ENCODE measurements at places on chromosomes 1 and 21.

- peak; percentile 14 for DNase-seq
Measured at GRCh38 chr1:229271448-229272159, 693 bp downstream of the RAB4A start.

- no peak for DNase-seq
Measured at GRCh38 chr1:239418681-239419080, 32.3 kb downstream of the CHRM3 start.

GRCh38 chr1:204435872-204436271 is 24.3 kb upstream of the PPP1R15B start:
- no peak for DNase-seq

DNA sequence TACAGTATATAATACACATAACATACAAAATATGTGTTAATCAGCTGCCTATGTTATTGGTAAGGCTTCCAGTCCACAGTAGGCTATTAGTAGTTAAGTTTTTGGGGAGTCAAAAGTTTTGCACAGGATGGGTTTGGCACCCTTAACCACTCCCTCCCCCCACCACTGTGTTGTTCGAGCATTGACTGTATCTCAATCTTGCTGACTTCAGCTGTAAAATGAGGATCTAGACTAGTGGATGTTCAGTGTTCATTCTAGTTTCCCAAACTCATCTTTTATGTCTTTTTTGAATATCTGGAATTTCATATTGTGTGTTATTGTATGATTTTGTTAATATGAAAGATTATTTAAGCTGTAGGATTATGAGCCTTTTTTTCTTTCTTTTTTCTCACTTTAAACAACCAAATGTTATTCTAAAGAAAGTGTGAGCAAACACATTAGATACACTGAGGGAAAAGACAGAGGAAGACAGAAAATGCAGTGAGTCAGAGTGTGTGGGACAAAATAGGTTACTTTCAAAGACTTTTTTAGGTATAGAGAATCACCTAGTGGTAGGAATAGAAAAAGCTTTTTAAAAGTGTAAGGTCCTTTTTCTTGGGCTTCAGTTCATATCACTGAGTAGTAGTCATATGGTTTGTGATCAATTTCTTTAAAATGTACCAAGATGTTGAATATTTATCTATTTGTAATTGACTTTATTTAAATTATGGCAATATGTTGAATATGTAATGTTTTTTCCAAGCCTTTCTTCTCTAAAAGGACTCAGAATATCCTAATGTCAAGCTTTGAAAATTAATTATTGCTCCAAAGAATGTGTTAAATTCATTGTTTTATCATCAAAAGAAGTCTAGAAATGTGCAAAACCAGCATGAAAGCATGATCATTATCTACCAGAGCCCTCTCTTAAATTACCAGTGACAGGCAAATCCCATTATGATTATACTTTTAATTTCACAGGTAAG is 17.9 kb upstream of the CENPF start:
- no peak for DNase-seq

DNA sequence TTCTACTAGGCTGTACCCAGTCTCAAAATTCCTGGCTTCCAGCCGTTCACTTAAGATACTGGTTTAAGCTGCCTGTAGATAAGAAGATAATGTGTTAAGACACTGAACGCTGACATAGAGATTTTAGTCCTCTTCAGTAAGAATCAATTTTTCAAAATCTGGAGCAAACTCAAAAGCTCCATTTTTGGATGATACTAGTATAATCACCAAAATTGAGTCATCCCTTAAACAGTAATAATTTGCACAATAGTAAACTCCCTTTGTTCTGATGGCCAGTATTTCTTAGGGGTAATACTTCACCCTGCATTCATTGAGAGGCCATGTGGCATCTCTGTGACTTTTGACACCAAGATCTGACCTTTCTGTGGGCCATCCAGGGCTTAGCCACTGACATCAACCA is 299.8 kb upstream of the USP25 start:
- no peak for DNase-seq

GRCh38 chr1:47676311-47677054 is 238.6 kb downstream of the FOXD2 start:
- DNase-seq: no peak

DNA sequence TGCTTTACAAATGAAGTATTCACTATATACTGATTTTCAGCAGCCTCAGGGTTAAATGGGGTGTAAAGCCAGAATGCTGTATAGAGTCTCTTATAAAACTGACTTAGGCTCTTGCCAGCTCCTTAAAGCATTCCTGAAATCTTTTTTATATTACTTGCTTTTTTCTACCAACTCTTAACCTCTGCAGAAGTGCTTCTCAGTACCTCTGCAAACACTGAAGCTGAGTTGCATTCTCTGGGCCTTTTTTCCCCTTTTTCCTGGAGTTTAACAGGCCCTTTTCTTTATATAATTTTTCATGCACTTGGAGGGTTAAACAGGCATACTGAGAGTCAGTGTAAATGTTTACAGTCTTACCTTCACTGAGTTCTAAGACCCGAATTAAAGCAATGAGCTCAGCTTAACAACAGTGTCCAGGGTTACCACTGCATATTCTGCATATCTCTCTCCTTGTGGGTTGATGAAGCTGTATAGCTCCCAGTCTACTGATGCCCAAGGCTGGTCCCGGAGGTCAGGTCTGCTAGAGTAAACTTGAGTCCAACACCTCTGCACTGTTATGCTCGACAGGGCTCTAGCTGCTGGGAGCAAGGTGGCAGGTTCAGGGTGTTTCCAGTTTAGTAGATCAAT is 40.9 kb upstream of the CFAP126 start:
- no peak for DNase-seq

DNA sequence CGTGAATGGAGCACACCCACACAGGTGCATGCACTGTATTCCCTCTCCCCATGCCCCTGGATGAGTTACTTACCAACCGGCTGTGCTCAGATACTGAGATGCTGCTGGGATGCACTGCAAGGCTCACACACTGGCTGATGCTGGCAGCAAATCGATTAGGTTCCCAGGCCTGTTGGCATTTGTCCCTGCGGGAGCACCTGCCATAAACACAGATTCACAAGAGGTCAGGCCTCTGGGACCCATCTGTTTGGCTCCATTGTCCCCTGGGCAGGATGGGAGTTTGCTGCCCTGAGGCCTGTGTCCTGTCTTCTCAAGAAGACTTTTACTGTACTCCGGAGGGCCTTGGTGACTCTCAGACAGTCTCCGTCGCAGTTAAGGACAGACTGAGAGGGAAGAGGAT is 145.4 kb downstream of the PLXNA2 start:
- DNase-seq: no peak
